Hematopoietic multipotent progenitor cell treated with erythropoietin and hydrocortisone succinate and interleukin-3 and kit ligand, for 8 days (in vitro differentiated cells): ENCODE measurements at places on chromosomes 4 and X.

- DNase-seq, result peak; percentile 40
Observed at GRCh38 chr4:3193531-3194203, 55.3 kb upstream of the MSANTD1 start.

- DNase-seq, result peak; percentile 82
Observed at GRCh38 chr4:169619518-169619957, 840 bp upstream of the CLCN3 start.

DNA sequence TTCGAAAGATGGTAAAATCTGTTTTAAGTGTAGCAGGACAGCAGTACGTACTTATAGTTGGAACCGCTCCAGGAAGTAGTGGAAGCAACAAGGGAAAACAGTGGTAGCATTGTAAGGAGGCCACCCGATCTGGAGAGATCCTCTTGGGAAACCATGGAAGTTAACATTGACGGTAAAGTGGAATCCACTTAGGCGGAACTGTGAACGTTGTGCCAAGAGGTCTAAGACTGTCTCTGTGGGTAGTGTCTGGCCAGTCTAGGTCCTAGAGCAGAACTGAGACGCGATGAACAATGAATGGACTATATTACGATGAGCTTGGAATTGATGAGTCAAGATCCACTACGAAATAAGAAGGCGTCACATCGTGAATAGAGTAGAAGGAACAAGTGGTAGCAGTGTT lies 124.0 kb downstream of the TENM3 start:
- no peak for DNase-seq

DNA sequence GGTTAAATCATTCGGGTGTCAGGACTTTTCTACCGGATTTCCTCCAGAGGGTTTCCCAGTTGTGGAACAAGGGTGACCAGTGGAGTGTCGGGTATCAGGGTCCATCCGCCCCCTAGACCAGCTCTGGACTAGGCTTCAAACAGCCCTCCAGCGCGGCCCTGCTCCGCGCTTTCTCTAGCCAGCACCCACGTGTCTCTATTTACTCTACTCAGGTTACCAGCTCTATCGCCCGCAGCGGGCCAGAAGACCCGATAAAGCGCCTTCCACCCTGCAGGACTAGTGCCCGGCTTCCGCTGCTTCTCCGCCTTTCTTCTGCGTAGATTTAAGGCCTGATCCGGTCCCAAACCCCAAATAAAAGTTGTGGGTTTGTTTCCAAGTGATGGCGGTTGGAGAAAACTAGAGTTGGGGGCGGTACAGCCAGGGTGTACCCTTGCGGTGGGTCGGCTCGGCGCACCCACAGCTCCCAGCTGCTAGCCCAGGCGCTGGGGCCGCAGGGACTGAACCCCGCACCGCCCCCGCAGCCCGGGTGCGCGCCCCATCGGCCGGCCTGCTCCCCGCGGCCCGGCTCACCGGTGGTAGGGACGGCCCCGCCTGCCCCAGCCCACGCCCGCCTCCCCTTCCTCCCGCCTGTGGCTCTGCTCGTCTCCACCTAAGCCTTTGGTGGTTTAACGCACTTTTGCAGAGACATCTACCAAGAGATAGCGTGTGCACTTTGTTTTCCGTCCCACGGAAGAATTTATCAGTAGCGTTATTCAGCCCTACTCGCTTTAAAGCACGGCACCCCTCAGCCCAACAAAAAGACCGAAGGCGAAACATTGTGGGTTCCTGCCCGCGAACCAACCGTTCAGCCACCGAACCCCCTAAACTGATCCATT lies 2.1 kb downstream of the LEF1 start:
- peak; percentile 66 for DNase-seq

DNA sequence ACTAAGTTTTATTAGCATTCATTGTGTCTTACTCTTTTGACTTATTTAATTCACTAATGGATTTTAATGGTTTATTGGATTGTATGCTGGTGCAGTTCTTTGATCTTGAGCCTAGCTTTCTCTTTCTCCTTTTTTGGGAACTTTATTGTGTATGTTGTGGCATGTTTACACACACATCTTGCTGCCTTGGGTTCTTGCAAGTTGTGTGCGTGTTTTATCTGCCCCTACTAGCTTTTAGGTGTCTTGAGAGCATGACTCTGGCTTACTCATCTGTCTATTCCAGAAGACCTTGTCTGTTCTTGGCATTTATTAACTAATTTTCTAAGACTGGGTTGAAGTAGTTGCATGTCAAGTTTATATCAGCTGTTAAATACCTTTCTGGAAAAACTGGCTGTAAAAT lies 2.7 kb downstream of the TMEM165 start:
- peak; percentile 50 for DNase-seq

GRCh38 chr4:102564399-102565059 lies 63.4 kb downstream of the NFKB1 start:
- DNase-seq, result no peak

DNA sequence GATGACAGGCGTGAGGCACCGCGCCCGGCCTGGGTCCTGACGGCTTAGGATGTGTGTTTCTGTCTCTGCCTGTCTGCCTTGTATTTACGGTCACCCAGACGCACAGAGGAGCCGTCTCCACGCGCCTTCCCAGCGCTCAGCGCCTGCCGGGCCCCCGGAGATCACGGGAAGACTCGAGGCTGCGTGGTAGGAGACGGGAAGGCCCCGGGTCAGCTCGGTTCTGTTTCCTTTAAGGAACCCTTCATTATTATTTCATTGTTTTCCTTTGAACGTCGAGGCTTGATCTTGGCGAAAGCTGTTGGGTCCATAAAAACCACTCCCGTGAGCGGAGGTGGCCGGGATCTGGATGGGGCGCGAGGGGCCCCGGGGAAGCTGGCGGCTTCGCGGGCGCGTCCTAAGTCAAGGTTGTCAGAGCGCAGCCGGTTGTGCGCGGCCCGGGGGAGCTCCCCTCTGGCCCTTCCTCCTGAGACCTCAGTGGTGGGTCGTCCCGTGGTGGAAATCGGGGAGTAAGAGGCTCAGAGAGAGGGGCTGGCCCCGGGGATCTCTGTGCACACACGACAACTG lies 1.3 kb downstream of the SHOX start:
- no peak for DNase-seq
